Inflammatory macrophage (primary cell): ENCODE measurements at places on chromosomes 16 and 17.

DNA sequence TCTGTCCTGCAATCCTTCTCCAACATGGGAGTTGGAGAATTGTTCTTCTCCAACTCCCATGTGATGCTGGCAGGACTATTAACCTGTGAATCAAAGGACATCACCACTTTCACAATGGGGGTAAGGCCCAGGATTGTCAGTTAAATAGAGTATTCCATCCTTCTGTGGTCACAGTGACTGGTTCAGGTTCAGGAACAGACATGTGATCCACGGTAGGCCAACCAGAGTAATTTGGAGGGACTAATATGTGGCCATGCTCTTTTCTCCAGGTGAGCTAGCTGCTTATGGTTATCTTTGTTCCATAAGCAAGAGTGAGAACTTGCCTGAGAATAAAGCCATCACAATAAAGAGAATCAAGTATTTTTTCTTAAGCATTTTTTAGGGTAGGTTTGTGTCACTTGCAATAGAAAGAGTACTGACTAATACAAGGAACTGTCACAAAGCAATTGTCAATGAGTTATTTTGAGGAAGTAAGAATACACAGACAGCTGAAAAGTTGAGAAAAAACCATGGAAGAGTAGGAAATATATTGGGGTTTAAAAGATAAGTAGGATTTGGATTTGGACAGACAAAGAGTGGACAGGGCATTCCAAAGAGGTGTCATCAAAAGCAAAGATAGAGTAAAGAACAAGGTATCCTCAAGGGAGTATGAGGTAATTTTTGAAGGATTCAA, 63.4 kb downstream of the BRIP1 start:
- DNase-seq: no peak

GRCh38 chr17:27956601-27957445, 63.7 kb upstream of the LYRM9 start:
- peak; percentile 21 for DNase-seq

DNA sequence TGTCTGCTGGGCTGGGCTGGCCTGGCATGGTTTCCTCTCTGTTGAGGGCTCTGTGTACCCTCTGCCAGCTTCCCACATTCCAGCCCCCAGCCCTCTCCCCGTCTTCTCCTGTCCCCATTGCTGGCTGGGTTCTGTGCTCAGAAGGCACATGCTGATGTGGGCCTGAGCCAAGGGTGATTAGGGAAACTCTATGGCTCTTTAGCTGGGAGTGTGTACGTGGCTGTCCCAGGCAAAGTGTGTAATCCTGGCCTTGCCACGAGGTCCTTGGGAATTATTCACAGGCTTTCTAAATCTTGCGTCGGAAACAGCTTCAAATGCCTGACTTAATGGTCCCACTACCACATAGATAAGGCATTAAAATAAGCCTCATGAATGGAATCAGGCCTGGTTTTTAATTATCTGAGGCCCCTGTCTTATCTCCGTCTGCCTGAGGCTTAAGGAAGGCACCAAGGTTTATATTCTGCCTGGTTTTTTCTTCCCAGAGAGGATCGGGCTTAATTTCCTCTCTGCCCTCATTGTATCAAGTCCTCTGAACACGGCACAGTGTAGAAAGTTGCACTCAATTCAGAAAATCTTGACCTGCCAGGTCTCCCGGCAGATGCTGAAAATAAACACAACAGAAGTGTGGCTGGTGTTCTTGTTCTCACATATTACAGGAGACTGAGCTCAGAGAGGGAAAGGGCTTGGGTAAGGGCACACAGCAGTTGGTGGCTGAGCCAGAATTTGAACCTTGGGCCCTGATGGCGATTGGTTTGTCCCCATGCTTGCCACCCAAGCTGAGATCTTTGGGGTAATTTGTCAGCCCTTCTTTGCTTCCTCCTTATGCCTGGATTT, 52.9 kb upstream of the LGALS9 start:
- no peak for DNase-seq

DNA sequence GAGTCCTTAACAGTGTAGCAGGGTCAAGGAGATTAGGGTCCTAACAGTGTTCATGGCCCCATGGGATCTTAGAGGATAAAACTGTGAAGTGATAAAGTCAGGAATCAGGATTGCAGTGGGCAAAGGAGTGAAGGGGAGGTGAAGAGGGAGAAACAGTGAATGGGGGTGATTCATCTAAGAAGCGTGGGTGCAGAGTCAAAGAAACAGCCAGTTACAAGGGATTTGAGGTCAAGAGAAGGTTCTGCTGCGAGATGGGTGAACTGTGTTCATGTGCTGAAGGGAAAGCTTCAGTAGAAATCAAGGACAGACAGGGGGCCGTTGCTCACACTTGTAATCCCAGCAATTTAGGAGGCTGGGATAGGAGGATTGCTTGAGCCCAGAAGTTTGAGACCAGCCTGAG, 5.9 kb downstream of the GTF3C1 start:
- no peak for DNase-seq

- DNase-seq: no peak
Observed at GRCh38 chr17:64230791-64231408, 32.2 kb downstream of the TEX2 start.

DNA sequence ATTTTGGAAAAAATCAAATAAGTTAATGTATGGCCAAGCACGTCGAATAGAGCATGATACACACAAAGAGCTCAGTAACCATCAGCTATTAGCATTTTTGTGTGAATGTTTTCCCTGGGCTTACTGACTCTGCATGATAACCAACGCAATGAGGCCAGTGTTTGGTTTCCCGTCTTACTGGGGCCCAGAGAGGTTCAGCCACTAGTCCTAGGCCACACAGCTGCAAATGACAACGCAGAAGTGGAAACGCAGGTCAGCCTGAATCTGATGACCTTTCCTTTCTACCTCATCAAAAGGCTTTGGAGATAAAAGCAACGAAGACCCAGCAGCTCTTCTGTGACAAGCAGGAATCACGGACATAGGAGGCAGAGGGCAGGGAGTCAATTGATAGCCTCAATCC, 7.2 kb upstream of the CACNG4 start:
- no peak for DNase-seq

DNA sequence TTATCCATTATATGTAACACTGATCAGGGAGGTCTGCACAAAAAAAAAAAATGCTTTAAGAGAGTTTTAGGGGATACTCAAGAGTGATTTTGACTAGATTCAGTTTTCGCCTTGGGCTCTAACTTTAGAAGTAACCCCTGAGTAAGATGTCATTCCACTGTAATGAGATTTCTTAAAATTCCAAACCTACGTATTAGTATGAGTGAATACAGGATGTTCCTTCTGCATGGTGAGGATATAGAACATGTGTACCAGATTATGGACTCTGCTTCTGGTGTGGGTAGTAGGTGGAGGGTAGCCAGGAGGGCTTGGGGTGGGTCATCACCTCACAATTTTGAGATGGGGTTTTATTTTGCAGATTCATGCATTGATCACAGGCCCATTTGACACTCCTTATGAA, 4.3 kb downstream of the UBE2Z start:
- no peak for DNase-seq

DNA sequence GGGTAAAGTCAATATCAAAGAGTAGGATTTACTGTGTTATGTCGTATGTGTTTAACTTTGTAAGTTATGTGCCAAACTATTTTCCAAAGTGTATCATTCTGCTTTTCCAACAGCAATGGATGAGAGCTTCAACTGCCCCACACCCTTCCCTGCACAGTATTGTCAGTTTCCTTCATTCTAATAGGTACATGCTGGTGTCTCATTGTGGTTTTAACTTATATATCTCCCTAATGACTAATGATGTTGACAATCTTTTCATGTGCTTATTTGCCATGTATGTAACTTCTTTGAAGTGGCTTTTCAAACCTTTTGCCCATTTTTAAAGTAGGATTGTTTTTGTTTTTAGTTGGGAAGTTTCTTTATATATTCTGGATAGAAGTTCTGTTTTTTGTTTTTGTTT, 3.8 kb downstream of the DDX19B start:
- no peak for DNase-seq

DNA sequence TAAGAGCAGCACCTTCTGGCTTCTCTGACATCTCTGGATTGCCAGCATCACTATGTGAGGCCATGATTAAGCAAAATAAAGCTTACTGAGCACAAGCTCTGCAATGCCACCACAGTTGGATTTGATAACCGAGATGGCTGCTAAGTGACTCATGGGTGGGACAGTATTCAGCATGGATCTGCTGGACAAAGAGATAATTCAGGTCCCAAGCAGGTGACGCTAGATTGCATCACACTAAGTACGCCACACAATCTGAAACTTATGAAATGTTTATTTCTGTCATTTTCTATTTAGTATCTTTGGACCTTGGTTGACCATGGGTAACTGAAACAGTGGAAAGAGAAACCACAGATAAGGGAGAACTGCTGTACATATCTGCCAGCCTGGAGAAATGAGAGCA, 27.4 kb downstream of the CDRT15 start:
- no peak for DNase-seq

- DNase-seq: no peak
Observed at GRCh38 chr16:16008666-16009065, 59.2 kb downstream of the ABCC1 start.

DNA sequence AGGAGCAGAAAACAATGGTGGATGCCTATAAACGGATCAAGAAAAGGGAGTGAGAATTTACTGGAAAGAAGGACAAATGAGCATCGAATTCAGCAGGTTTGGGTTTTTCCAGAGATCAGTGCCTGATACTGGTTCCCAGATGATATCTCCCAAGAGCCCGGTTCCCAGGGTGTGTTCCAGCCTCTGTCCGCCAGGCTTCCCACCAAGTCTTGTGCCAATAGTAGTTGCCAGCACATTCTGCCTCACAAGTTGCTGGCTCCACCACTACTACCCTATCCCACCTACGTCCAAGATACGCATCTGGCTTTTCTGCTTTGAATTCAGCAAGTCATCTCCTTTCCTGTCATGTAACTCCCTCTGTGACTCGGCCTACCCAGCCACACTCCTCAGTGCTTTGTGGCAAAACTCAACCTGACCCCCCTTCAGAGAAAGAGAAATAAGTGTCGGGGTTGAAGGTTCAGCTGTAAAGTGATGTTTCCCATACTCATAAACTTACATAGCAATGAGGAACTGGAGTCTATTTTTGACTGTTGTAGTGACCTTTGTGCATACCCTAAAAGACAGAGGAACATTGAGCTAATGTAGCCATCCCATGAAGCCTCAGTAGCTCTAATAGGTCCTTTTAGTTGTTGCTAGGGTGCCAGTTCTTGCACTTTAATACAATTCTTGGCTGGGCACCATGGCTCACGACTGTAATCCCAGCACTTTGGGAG, 277.0 kb downstream of the IRX3 start:
- no peak for DNase-seq

GRCh38 chr16:83932304-83932703, 20.7 kb upstream of the OSGIN1 start:
- DNase-seq: no peak

GRCh38 chr17:2191785-2192184, 111.8 kb downstream of the SMG6 start:
- no peak for DNase-seq

- DNase-seq: peak; percentile 30
Observed at GRCh38 chr17:45131616-45132319, 547 bp downstream of the PLCD3 start.

GRCh38 chr17:41254861-41255260, 323 bp upstream of the KRTAP9-9 start:
- DNase-seq: no peak

DNA sequence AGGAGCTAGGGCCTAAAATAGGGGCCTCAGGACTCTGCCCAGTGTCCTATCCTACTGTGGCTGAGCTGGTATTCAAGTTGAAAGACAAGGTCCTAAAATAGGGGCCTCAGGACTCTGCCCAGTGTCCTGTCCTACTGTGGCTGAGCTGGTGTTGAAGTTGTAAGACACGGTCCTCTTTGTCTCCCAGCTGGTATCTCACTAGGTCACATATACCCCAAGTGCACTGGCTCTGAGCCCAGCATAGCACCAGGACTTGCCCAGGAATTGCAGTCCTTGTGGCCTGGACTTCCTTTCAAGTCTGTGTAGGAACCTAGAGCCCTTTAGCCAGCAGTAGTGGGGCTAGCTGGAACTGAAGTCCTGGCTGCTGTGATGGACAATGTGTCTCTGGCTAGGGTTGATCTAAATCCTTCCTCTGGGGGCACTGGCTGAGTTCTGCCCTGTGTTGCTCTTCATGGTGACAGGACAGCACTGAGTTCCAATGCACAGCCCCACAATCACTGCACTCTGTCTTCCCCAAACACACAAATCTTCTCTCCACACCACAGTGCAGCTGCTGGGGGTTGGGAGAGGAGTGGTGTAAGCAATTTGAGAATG, 260.5 kb downstream of the HAPSTR1 start:
- no peak for DNase-seq

GRCh38 chr16:88458039-88458772, 5.1 kb downstream of the ZFPM1 start:
- no peak for DNase-seq

DNA sequence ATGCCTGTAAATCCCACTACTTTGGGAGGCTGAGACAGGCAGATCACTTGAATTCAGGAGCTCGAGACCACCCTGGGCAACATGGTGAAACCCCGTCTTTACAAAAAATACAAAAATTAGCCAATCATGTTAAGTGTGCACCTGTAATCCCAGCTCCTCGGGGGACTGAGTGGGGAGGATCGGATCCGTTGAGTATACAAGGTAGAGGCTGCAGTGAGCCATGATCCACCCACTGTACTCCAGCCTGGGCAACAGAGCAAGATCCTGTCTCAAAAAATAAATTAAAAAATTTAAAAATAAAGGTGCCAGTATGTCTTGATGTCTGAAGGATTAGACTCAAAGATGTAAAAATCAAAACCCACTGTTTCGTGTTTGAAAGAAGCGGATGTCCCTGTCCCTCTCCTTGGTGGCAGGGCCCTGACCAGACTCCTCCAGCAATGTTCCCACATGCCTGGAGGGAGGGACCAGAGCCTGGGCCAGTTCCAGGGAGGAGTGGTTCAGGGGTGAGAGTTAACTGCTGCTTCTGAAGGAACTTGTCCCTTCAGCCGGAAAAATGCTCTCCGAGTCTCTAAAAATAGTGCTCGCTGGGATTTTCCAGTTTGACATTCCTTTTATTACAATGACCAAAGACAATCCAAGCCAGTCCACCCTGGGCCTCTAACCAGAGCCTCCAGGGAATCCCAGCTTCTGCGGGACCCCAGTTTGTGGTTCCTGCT, 9.4 kb upstream of the CMTM4 start:
- no peak for DNase-seq

GRCh38 chr16:87581857-87582215, 20.5 kb upstream of the JPH3 start:
- peak; percentile 27 for DNase-seq
